Breast epithelium (tissue), 4 donors: ENCODE measurements at places on chromosomes 7 and 10. TPM values are rescaled to one million over a fixed set of nuclear protein-coding genes. Genes with fewer than 3 reads are reported as not detected.

DNA sequence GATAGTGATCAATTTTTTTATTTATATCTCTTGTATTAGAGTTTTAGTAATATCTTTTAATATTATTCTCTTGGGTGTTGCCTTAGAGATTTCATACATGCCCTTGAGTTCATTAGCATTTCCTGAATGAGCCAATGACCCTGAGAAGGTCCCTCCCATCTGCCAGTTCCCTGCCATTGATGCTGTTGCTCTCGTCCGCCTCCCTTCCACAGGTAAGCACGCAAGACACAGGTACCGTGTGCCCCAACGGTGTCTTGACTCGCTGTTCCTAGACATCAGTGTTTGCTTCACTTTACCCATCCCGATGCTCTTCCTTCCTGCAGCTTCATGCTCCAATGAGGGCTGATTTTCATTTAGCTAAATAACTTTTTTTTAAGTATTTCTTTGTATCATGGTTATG, 19.7 kb upstream of the PWWP2B start:
- no peaks in the 10 kb centered on the region for H3K27me3 ChIP-seq
- H3K27ac ChIP-seq: no peak overlapping the region
- no peaks in the 10 kb centered on the region for H3K4me1 ChIP-seq
- H3K36me3 ChIP-seq: no peaks in the 10 kb centered on the region
- no peak overlapping the region for H3K4me3 ChIP-seq

Gene TMEM229A
- total RNA-seq: not detected

Gene HOXA5
- 48.7 TPM for total RNA-seq

Gene C10orf120
- not detected for total RNA-seq
